GM23248 (cell line): ENCODE measurements at places on chromosomes 2 and 18. TPM values are rescaled to one million over a fixed set of nuclear protein-coding genes. Genes with fewer than 3 reads are reported as not detected.

The GLB1L gene
- total RNA-seq, result 13.4 and 13.5 TPM in 2 replicates

The GALNT5 gene
- 114 and 117 TPM in 2 replicates for total RNA-seq

The CRYGC gene
- total RNA-seq, result not detected in 2 replicates

The TBC1D8 gene
- total RNA-seq, result 2.6 and 3.4 TPM in 2 replicates

The KCNG2 gene
- not detected in 2 replicates for total RNA-seq

The FNDC4 gene
- total RNA-seq, result 24.2 and 31.2 TPM in 2 replicates

The NT5DC4 gene
- total RNA-seq, result not detected in 2 replicates

The SMAD2 gene
- 77.7 and 86.6 TPM in 2 replicates for total RNA-seq

The SP5 gene
- not detected in 2 replicates for total RNA-seq

The POTEI gene
- not detected in 2 replicates for total RNA-seq

DNA sequence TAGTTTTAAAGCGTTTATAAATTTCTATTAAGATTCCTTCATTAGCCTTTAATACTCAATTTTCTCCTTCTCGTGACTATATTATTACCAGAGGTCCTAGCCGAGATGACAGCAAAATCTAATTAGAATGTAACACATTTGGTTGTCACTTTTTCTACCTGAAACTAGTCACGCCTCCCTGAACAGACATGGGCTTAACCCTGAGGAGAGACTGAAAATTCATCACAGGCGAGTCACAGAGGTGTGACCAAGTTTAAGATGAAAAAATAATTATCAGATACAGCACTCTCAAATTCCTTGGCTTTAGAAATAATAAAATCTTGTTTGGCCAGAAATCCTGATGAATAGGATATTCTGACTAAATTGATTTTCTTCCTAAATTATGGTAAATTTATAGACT, 834.4 kb upstream of the SLC39A10 start:
- no peak for DNase-seq
- H3K4me1 ChIP-seq, result no peaks in the 10 kb centered on the region
- H3K27ac ChIP-seq, result no peak overlapping the region
- H3K36me3 ChIP-seq, result no peaks in the 10 kb centered on the region
- H3K27me3 ChIP-seq, result no peaks in the 10 kb centered on the region

- H3K27me3 ChIP-seq, result no peaks in the 10 kb centered on the region
- no peaks in the 10 kb centered on the region for H3K4me1 ChIP-seq
- H3K36me3 ChIP-seq, result no peaks in the 10 kb centered on the region
- no peak for DNase-seq
- H3K4me3 ChIP-seq, result no peak overlapping the region
Measured at GRCh38 chr2:150332383-150332782, 155.1 kb downstream of the RND3 start.

GRCh38 chr2:216563646-216564045, 65.0 kb downstream of the RPL37A start:
- no peak for DNase-seq
- H3K4me1 ChIP-seq, result peaks cover 19% of the 10 kb centered on the region
- H3K27ac ChIP-seq, result no peak overlapping the region
- H3K36me3 ChIP-seq, result no peaks in the 10 kb centered on the region

DNA sequence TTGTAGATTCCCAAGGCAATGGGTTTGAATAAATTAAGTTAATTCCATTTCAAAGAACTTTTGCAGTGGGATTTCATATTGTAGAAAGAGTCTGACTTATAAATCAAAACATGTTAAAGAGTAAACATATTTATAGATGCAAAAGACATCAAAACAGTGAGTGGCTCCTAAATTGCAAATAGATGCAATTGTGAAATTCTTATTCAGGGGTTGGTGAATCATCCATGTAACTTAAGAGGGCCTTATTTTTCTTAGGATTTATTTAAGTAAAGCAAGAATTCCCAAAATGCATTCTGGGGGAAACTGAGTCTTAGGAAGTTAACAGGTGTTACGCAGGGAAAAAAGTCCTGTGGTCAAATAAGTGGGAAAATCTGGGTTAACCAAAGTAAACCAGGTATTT, 11.3 kb downstream of the TANC1 start:
- H3K27me3 ChIP-seq, result no peaks in the 10 kb centered on the region
- peak; percentile 62 for DNase-seq
- H3K4me3 ChIP-seq, result no peak overlapping the region
- H3K27ac ChIP-seq, result no peak overlapping the region
- 0 out of 2 replicates have a peak, but pooled peaks cover 8% of the 10 kb centered on the region for H3K4me1 ChIP-seq

GRCh38 chr2:154392256-154392655, 306.2 kb upstream of the KCNJ3 start:
- no peak for DNase-seq
- no peaks in the 10 kb centered on the region for H3K36me3 ChIP-seq
- H3K4me3 ChIP-seq, result no peak overlapping the region
- no peak overlapping the region for H3K27ac ChIP-seq
- H3K27me3 ChIP-seq, result no peaks in the 10 kb centered on the region
- no peaks in the 10 kb centered on the region for H3K4me1 ChIP-seq

GRCh38 chr2:230913406-230914143, 11.5 kb downstream of the GPR55 start:
- H3K27me3 ChIP-seq, result peaks cover 28% of the 10 kb centered on the region; the same call in 1 of the 2 replicates
- peak; percentile 26 for DNase-seq
- no peak overlapping the region for H3K4me3 ChIP-seq

GRCh38 chr2:201208563-201209252, 25.8 kb downstream of the CASP10 start:
- no peaks in the 10 kb centered on the region for H3K27me3 ChIP-seq
- no peak overlapping the region for H3K27ac ChIP-seq
- no peak for DNase-seq
- H3K4me3 ChIP-seq, result no peak overlapping the region
- peaks cover 23% of the 10 kb centered on the region for H3K4me1 ChIP-seq

DNA sequence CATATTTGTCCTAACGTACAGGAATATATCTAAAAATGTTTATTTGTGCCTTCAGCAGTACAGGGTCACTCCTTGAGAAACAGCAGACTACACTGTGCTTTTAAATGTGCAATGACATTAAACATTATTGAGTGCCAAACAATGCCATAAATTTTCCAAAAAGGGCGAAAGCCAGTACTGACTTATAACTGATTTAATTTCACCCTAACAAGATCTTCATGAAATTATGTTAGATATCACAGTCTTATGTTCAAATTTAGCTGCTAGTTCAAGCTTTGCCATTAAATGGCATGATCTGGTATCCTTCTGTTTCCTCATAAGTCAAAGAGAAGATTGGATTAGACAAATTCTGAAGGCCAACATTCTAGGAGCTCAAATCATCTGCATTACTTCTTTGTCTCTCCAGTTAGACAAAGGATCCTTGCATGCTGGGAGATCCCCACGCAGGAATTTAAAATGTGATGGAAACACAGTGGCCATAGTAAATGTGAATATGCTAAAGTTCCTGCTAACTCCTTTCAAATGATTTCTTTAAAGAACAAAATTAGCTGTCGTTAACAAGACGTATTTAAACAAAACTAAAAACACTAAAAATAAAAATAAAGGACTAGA, 129.3 kb upstream of the STON1 start:
- DNase-seq, result no peak
- H3K27me3 ChIP-seq, result no peaks in the 10 kb centered on the region
- H3K36me3 ChIP-seq, result no peaks in the 10 kb centered on the region
- no peak overlapping the region for H3K4me3 ChIP-seq
- H3K27ac ChIP-seq, result no peak overlapping the region

DNA sequence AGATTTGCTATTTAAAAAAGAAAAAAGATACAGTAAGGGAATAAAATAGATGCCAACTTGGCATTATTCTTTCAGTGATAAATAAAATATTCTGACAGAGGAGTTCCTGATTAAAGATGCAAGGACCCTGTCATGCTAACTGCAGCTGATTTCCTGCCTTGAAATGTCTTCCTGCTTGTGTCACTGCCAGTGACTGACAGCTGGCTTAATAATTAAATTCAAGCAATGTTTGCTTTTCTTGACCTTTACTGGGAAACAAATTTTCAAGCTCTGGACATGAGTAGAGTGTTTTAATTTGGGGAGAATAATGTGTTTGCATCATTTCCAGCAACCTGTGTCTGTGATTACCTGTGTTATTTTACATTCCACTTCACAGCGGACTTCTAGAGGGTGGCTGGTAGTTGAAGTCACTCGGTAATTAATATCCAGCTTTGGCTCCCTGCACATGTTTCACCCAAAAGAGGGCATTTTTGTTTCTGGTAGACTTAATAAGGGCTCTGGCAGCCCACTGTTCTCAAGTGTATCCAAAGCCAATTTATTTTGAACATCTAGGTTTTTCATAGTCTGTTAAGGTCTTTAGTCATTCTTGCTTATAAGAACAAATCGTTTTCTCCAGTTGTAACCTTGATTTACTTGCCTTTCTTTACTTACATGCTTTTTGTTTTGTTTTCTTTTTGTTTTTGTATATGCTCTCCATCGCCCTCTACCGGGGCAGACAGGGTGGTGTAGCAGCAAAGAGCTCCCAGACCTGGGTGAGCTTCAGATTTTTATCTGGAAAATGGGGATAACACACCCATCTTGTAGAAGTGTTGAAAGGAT, 48.5 kb upstream of the PROKR1 start:
- no peaks in the 10 kb centered on the region for H3K4me1 ChIP-seq
- no peak overlapping the region for H3K27ac ChIP-seq
- no peak overlapping the region for H3K4me3 ChIP-seq
- no peaks in the 10 kb centered on the region for H3K27me3 ChIP-seq
